Activated CD4-positive, alpha-beta T cell treated with anti-CD3 and anti-CD28 coated beads for 4 hours (primary cell): ENCODE measurements at places on chromosomes 3 and 15.

GRCh38 chr15:39869254-39869653, 50.8 kb downstream of the GPR176 start:
- DNase-seq = no peak

DNA sequence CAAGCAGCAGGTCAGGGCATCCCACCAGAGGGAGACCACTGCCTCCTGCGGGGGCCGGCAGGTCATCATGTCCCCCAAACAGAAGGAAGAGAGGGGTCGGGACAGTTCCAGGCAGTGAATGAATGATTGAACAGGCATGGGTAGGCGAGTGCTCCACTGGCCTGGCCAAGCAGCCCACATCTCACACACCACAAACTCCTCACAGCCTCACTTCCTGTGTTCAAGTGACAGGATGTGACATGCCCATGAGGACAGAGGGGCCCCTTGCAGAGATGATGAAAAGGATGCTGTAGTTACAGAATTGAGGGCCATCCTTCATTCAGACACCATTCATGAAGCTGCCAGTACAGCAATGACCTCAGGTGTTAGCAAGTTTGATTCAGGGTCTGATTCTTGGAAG, 3.7 kb downstream of the IQSEC1 start:
- no peak for DNase-seq

- no peak for DNase-seq
These were observed 114.8 kb upstream of the COL8A1 start for GRCh38 chr3:99523431-99524127.

DNA sequence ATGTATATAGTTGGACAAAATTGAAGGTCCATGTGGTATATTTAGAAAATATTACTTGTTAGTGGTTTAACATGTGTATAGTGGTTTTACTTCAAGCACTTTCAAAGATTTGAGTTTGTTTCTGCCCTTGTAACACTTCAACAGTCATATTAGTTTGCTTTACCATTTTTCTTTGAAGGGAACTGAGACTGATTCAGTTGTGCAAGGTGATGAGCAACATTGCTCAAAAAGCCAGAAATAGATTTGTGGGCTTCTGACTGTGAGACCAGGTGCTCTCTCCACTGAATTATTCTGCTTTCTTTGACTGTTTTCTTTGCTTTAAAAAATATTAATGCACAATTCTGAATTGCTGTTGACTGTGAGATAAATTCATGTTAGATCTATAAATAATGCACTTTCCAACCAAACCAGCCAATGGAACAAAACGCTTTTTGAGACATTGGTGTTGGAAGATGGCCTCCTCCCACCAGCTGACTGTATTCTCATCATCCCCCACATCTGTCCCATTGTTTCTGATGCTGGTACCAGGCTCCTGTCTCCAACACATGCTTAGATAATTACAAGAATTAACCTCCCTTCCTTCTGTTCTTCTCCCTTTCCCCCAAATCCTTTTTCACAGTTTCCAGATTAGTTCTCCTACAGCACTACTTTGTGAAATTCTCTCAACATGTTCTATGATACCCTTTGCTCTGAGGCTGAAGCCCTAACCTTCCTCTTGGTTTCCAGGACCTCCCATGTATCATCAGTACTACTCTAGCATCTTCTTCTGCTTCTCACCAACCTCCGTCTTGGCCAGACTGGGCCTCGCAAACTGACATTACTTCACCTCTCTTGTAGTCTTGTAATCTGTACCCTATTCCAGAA, 27.9 kb downstream of the PLCL2 start:
- no peak for DNase-seq

DNA sequence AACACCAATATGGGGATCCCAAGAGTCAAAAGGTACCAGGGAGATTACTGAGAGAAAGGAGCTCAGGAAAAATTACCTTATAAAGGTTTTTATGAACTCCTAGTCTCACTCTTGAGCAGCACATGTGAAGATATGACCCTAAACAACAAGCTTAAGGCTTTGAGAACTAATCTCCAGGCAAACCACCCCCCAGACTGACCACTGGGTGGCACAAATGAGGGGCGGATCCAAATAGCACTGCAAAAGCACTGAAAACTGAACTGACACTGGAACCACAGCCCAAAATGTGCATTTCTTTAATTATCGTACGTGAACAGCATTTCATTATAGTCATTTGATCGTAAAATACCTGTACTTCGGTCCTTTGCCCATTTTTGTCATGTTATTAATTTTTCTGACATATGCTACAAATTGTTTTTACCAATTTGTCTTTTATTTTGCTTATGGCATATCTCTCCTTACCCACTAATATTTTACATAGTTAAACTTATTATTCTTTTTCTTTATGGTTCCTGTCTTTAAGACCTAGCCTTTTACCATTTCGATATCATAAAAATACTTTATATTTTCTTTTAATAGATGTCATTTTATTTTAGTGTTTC, 31.5 kb upstream of the TFDP2 start:
- DNase-seq = no peak
